AG08395 (cell line): ENCODE measurements at places on chromosomes 3 and 15.

- DNase-seq = no peak
These were observed 33.6 kb upstream of the LRRC3B start for GRCh38 chr3:26588931-26589330.

GRCh38 chr15:34861214-34861613 is 65.9 kb upstream of the ACTC1 start:
- no peak for DNase-seq

DNA sequence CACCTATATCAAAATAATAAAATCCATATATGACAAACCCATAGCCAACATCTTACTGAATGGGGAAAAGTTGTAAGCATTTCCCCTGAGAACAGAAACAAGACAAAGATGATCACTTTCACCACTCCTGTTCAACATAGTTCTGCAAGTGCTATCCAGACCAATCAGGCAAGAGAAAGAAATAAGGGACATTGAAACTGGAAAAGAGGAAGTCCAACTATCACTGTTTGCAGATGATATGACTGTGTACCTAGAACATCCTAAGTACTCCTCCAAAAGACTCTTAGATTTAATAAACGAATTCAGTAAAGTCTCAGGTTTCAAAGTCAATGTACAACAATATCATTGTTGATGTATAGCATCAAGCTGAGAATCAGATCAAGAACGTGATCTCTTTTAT is 35.6 kb upstream of the FGF7 start:
- DNase-seq = no peak

GRCh38 chr3:115785782-115786181 is 162.5 kb downstream of the GAP43 start:
- no peak for DNase-seq

GRCh38 chr15:96350934-96351724 is 20.6 kb downstream of the NR2F2 start:
- DNase-seq = no peak

- DNase-seq = no peak
These were observed 38.6 kb downstream of the MGLL start for GRCh38 chr3:127783642-127784160.

GRCh38 chr3:149654188-149654601 is 3.6 kb downstream of the WWTR1 start:
- peak; percentile 48 for DNase-seq

DNA sequence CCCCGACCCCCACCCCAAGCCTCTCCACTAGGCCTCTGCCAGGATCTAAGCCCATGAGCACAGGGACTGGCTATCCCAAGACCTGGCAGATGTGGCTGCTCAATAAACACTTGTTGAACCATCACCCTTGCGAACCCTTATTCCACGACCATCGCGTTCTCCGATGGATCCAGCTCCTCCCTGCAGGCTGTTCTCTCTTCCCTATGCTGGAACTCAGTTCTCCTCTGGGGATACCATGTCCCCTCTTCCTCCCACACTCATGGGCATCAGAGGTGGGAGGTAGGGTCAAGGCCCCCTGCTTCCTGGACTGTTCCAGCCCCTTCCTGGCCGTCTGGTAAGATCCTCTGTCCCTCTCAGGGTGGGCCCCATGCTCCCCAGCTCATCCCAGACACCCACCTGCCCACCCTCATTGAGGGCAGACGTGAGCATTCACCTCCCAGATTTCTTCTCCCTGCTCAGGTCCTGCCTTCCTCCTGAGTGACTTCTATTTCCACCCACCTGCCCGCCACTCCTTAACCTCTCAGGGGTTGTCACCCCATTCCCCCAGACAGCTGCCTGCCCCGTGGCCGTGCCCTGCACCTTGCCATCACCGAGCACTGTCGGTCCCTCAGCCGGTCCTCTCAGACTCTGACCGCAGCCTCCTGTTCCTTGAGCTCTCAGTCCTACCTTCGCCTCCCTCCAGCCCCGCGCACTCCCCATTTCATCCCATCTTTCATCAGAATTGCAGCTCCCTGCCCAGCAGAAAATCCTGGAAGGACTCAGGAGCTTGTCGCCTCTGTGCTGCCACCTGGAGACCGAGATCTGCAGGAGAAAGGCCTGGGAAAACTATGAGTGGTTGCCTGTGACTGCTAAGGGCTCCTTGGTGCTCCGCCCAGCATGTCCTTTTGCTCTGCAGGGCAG is 42.0 kb downstream of the PML start:
- DNase-seq = peak; percentile 80

GRCh38 chr3:12148183-12148940 is 10.3 kb downstream of the TIMP4 start:
- DNase-seq = no peak

- DNase-seq = no peak
These were observed 159.1 kb upstream of the NANOGP8 start for GRCh38 chr15:35244227-35244626.

DNA sequence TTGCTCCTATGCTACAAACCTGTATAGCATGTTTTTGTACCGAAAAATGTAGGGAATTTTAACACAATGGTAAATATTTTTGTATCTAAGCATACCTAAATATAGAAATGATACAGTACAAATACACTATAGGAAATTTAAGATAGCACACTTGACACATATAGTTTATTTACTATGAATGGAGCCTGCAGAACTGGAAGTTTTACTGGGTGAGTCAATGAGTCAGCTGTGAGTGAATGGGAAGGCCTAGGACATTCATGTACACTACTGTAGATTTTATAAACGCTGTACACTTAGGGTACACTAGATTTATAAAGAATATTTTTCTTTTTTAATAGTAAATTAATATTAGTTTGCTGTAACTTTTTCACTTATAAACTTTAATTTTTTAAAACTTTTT is 707.7 kb upstream of the EPHA6 start:
- no peak for DNase-seq

GRCh38 chr3:69999140-70000027 is at the start of gene SAMMSON:
TSS of gene SAMMSON (plus strand) at chr3:69999733.
- DNase-seq = no peak

GRCh38 chr3:38648024-38648658 is 1.3 kb downstream of the SCN5A start:
- no peak for DNase-seq

- DNase-seq = peak; percentile 80
These were observed 137.6 kb downstream of the SRGAP3 start for GRCh38 chr3:9111866-9112265.

- DNase-seq = no peak
These were observed 170.9 kb upstream of the NSMCE3 start for GRCh38 chr15:29440541-29440940.

DNA sequence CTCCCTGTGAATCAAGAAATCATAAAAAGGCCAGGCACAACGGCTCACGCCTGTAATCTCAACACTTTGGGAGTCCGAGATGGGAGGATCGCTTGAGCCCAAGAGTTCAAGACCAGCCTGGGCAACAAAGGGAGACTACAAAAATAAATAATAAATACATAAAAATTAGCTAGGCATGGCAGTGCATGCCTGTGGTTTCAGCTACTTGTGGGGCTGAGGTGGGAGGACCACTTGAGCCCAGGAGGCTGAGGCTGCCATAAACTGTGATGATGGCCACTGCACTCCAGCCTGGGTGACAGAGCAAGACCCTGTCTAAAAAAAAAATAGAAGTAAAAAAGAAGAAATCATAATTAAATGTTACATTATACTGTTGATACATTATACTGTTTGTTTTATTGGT is 28.0 kb upstream of the DCUN1D1 start:
- DNase-seq = no peak

- no peak for DNase-seq
These were observed 16.6 kb downstream of the EAF1 start for GRCh38 chr3:15443826-15444524.

DNA sequence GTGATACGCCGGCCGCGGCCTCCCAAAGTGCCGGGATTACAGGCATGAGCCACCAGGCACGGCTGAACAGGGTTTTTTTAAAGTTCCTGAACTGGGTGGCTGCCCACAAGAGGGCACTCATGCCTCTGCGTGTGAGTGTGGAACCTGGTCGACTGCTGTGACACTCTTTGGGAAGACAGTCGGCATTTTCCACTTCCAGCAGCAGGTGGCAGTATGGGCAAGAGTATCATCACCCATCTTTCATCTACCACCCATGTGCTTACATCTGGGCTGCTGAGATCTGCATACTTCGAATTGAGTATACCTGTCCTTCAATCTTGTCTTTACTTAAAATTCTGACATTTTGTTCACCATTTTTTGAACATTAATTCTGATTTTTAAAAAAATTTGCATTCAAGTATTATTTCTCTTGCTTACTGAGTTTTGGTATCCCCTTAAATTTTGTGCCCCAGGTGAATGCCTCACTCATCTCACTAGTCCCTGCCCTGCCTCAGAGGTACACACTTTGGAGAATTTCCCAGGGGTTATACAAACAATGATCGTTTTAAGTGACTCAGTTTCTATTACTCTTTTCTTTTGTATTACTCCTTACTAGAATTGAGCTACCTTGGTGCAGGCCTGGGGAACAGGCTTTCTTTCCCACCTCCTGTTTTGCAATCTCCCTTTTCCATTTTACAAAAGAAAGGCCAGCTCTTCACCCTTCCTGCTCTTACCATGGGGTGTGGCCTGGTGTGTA is 11.8 kb downstream of the CLEC3B start:
- DNase-seq = peak; percentile 95

- no peak for DNase-seq
These were observed 273.9 kb downstream of the ADAMTSL3 start for GRCh38 chr15:83927704-83928391.

- DNase-seq = no peak
These were observed 3.3 kb upstream of the SLC38A3 start for GRCh38 chr3:50201573-50202315.

DNA sequence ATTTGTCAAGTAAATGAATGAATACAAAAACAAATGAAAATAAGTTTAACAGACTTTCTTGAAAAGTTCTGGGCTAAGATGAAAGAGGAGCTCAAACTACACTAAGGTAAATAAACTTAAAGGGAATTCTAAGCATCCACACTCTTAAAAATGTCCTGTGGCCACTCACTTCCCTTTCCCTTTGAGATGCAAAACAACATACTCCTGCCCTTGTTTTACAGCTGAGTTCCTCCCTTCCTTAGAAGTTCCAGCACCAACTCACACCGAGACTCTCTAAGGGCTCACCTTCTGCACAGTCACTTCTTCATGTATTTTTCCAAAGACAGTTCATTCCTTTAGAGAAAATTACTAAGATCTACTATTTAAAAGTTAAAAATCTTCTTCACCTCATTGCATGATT is 123.3 kb upstream of the CMC1 start:
- no peak for DNase-seq

GRCh38 chr15:69704229-69704628 is 251.6 kb downstream of the RPLP1 start:
- peak; percentile 21 for DNase-seq

- no peak for DNase-seq
These were observed 29.9 kb upstream of the GRIP2 start for GRCh38 chr3:14570089-14570488.
